ENCODE measurements at places on chromosomes 5 and 9. TPM values are rescaled to one million over a fixed set of nuclear protein-coding genes. Genes with fewer than 3 reads are reported as not detected.

- no peak for DNase-seq
These were observed 61.3 kb downstream of the ENC1 start for GRCh38 chr5:74579215-74579614.

DNA sequence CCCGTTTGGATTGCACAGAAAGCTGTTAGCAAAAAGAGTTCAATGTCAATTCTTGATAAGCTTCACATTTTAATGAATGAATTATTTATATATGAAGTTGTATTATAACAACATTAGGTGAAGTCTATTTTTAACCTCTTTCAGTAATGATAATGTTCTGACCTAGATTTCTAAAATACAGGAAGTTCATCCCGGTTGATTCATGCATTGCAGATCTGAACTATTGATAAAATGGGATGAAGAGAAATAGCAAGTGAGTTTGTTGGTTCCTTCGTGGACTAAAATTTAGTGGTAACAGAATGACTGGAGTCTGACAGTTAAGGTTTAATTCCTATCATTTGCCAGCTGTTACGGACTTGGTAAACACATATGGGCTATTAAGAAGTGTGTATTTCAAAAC, 180.5 kb downstream of the PCSK1 start:
- DNase-seq, result no peak

DNA sequence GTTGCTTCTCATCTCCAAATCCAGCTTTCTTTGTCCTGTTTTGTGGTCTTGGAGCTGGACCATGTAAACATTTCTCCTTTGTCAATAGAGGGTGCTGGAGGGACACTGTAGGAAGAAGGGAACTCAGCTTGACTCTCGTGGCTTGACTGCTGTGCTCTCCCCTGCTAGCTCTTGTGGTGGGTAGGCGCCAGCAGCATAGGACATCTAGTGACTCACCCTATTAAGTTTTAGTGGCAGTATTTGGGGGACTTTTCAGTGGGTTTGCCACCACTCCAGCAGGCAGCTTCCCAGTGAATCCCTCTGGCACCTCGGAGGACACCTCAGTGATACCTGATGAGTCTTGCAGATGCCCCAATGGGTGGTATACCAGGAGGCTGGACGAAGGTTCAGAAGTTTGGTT, 97.8 kb downstream of the TSSK1B start:
- DNase-seq, result peak; percentile 23

GRCh38 chr5:138402640-138403039, 36.2 kb upstream of the REEP2 start:
- DNase-seq, result no peak

DNA sequence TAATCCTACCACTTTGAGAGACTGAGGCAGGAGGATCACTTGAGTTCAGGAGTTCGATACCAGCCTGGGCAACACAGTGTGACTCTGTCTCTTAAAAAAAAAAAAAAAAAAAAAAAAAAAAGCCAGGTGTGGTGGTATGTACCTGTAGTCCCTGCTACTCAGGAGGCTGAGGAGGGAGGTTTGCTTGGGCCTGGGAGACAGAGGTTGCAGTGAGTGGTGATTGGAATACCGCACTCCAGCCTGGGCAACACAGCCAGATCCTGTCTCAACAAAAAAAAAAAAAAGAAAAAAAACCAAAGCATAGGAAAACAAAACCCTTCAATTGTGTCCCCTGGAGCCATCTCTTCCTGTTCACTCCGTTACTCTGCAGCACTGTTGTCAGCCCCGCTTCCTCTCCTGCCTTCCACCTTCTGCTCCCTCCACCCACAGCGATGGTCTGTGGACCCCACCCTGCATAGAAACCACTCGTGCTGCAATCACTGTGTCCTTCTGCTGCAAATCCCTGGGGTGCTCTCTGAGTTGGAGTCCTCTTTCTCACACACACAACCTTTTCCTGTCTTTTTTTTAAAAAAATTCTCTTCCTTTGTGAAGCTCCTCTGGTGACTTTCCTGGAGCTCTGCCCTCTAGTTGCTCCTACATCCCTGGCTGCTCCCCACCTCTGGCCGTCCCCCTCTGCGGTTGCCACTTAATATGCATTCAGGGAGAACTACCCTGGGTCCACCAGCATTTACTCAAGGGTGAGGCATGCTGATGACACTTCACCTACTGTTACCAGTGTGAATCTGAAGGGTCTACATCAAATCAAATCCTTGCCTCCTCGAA, 22.2 kb downstream of the CCT5 start:
- no peak for DNase-seq

DNA sequence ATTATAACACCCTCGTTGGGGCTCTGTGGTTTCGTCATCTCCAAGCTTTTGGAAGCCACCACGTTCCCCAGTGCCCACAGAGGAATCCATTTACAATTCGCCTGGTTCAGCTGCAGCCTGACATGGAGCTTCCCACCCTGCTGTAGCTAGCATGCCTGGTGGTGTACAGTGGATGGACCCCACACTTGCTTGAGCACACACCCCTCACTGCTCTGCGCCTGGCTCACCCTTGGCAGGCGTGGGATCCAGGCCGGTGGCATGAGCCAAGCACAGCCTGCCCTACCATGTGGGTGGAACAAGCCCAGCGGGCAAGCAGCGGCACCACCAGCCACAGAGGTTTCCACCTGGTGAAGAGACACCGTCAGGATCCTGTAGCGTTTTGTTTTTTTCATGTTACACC, 1045.7 kb upstream of the CDH9 start:
- no peak for DNase-seq

DNA sequence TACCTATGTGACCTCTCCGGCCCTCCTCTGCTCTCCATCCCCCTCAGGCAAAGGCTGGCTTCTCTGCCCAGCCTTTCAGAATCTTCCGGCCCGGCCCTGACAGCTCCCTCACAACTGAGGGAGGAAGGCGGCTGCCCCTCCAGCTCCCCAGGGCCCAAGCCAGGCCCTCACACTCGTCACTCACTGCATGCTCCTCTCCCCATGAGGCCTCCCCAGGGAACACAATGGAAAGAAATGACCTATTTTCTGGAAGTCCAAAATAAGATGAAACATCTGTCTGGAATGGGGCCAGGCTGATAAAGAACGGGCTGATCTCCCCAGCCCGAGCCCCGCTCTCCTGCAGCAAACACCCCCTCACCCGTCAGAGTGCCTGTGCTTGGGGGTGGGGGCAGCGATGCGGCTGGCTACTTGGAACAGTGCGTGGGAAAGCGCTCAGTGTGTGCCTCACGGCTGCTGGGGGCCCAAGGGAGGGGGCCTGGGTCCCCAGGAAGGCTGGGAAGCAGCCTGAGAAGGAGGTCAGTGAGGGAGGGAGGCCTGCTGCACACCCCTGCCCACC, 11.3 kb downstream of the PDGFRB start:
- DNase-seq, result no peak

DNA sequence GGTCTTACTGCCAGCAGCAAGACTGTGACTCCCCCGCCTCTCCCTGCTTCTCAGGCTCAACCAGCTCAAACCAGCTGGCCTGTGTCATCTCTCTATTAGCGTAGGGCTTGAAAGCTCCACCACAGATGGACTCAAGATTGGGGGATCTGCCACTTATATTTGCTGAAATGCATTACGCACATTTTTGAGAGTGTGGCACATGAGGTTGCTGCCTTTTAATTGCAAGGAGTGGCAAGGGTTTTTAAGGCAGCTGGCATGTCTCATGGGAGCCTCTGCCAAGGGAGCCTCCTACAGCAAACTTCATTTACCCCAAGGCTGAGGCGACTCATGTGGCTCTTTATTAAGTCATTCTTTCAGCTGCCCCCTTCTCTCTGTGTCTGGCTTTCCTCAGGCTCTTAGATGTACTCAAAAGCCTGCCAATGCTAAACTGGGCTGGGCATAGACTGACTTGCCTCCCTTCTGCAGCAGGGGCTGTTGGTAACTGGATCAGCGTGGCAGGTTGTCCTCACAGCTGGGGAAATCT, 219.3 kb downstream of the SMARCA2 start:
- no peak for DNase-seq

DNA sequence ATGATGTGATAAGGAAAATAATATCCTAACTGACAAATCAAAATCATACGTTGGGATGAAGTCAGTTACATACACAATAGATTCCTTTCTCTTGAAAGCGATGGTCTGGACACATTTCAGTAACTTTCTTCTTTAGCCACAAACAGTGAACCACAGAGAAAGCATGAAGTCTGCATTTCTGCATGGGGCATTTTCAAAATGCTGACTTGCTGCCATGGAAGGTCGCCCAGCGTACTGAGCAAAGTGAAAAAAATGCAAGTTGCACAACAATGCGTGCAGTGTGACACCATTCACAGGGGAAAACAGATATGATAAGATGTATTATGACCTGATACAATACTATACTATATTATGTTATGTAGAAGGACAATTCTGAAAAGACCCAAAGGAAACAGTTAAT, 146.3 kb downstream of the SNX18 start:
- no peak for DNase-seq

DNA sequence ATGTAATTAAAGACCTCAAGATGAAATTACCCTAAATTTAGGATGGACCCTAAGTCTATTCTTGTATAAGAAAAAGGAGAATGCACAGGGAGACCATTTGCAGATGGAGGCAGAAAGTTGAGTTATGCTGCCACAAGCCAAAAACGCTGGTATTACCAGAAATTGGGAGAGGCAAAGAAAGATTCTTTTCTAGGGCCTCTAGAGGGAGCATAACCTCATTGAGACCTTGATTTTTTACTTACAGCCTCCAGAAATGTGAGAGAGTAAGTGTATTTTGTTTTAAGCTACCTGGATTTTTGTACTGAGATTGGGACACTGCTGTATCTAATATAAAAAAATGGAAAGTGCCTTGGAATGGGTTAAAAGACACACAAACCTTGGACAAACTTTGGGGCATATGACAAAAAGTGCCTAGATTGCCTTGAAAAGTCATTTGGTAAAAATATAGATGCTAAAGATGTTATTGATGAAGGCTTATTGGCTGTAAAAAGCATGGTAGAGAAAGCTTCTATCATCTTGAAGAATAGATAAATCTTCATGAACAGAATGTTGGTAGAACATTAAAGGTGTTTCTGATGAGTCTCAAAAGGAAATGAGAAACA, 174.7 kb upstream of the PRDM9 start:
- no peak for DNase-seq

DNA sequence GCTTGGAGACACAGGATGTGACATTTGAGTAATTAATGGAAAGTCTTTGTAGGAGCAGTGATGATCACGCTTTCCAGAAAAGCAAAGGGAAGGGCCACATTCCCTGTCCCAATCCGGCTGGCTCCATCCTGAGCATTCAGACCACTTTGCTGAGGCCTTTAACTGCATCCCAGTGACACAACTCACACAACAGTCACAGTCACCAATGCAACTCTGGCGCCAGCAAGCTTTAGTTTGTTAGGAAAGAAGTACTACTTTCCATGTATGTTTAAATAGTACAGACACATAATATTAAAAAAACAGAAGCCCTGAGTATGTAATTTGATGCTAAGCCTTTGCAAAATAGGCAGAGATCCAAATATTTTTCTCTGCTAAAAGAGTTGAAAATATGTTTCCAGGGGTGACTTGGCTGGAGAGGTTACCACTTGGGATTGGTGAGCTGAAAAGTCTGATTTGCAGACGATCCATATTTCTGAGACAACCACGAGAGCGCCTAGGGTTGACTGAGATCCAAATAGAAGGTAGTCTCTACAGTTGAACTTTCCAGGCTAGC, 31.7 kb upstream of the GAS1 start:
- DNase-seq, result no peak

- no peak for DNase-seq
These were observed 132.0 kb upstream of the FSTL4 start for GRCh38 chr5:133744051-133744959.

GRCh38 chr9:81776390-81776789, 87.0 kb upstream of the TLE1 start:
- no peak for DNase-seq

GRCh38 chr9:22175972-22176545, 167.0 kb upstream of the CDKN2B start:
- DNase-seq, result peak; percentile 74

- DNase-seq, result no peak
These were observed 5.6 kb upstream of the APC start for GRCh38 chr5:112732131-112732530.

- DNase-seq, result no peak
These were observed 23.4 kb upstream of the SLC24A2 start for GRCh38 chr9:19812194-19812593.

- DNase-seq, result no peak
These were observed 116.8 kb upstream of the PDE4D start for GRCh38 chr5:60010328-60010727.

DNA sequence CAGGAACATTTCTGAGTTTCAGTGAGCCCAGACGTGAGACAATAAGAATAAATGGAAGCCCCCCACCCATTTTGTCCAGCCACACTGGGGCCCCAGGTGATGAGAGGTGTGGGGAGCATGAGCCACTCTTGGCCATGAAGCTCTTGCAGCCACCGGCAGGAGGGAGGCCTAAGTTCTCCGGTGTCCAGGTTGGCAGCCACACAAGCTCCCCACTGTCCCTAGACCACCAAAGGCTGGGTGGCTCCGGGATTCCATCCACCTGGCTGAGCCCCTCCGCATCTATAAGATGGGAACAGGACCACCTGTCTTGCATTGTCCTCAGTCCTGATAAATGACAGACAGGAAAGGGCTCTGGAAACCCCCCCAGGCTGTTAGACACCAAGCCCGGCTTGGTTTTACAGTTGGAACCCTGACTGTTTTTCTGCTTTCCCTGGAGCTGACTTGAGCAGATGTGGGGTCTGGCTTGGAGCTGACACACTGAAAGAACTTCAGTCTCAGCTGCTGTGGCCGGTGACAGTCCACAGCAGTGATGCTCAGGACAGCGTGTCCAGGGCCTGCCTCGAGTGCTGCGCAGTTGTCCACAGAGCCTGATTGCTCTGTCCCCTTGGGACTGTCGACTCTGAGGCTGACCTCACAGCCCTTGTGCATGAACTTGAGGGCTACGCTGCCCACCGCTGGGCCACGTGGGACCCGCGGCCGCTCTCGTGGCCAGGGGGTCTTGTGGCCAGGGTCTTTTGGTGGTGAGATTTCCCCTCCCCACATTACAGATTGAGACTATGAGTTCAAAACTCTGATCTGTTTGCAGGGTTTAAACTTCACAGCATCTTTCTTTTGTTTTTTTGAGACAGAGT, 74.8 kb downstream of the PSMB7 start:
- no peak for DNase-seq

GRCh38 chr5:160152287-160152686, 33.0 kb upstream of the PWWP2A start:
- DNase-seq, result no peak

GRCh38 chr9:89497257-89497963, 503 bp downstream of the SEMA4D start:
- DNase-seq, result no peak

GRCh38 chr5:81718300-81718699, 32.6 kb downstream of the SSBP2 start:
- DNase-seq, result peak; percentile 15

MFAP3 gene
- 15.2 TPM for total RNA-seq

CMYA5 gene
- 0.10 TPM for total RNA-seq

BRD9 gene
- total RNA-seq, result 139 TPM

FKBP15 gene
- 24.9 TPM for total RNA-seq

CENPH gene
- 6.0 TPM for total RNA-seq

PCDHB11 gene
- total RNA-seq, result not detected

FOXD4 gene
- total RNA-seq, result 0.32 TPM

NTMT1 gene
- total RNA-seq, result 37.4 TPM

MLLT3 gene
- 63.2 TPM for total RNA-seq

CNTLN gene
- 0.52 TPM for total RNA-seq

All from CD4-positive, CD25-positive, alpha-beta regulatory T cell (primary cell).